Right lobe of liver (tissue), 6 donors: ENCODE measurements at places on chromosomes 3 and 15.

DNA sequence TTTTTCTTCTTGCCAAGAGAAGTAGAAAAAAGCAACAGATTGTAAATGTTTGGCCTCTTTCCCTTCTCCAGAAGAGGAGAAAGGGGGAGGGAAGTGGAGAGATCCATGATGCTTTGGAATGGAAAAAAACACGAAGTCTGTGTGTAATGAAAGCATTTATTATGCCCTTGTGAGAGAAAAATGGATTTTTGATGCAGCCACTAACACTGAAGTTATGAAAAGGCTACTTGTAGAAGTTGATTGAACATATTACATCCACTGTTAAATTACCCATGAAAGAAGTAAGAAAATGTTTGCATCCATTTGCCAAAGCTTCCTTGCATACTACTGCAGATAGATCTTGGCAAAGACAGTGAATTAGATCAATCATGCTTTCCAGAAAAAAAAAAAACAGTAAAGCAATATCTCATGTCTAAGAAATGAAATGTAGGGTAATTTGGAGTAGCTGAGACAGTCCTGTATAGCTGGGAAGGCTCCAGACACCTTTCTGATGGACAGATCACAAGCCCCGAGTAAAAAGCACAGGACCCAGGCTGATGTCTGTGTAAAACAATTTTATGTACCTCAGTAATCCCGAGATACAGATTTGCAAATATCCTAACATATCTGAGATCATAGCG lies 295.5 kb downstream of the PLOD2 start:
- no peak for DNase-seq

- DNase-seq: no peak
Observed at GRCh38 chr3:138124188-138124587, 8.0 kb downstream of the A4GNT start.

DNA sequence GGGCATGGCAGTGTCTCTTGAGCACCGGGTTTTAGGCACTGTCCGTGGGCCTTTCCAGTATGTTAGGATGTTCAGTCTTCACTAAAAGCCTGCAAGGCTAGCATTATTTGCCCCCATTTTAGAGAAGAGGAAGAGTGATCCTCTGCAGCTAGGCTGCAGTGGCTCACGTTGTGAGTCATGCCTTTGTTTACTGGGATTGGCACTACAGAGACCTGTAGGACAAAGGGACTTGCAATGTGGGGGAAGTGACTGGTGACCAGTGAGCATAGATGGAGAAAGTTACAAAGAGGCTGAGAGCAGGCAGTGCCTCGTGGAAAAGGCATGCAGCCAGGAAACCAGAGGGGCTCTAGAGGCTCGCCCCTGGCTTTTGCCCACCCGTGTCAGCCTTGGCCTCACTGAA lies 26.8 kb upstream of the CPNE9 start:
- no peak for DNase-seq

GRCh38 chr3:59754456-59755129 lies 704.8 kb upstream of the CFAP20DC start:
- DNase-seq: no peak

- no peak for DNase-seq
Observed at GRCh38 chr3:115068799-115069198, 78.3 kb downstream of the ZBTB20 start.
